ENCODE measurements at places on chromosomes 2 and 18. TPM values are rescaled to one million over a fixed set of nuclear protein-coding genes. Genes with fewer than 3 reads are reported as not detected.

DNA sequence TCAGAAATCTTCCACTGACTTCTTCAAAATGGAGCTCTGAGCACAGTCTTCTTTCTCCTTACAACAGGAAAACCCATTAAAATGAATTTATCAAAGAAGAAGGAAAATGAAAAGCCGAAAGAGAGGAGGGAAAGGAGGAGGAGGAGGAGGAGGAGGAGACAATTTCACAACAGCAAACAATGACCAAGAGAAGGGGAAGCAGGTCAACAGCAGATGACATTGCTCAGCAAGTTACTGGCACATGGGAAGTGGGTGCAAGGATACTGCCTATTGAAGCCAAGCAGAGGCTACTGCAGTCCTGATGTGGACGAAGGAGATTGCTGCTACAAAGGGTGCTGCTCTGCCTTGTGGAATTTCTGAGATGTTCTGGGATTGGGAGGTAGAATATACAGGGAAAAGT, 268.2 kb upstream of the FBXO11 start:
- H3K36me3 ChIP-seq, result no peaks in the 10 kb centered on the region
- H3K27ac ChIP-seq, result no peak overlapping the region
- H3K27me3 ChIP-seq, result no peaks in the 10 kb centered on the region
- no peaks in the 10 kb centered on the region for H3K4me1 ChIP-seq

DNA sequence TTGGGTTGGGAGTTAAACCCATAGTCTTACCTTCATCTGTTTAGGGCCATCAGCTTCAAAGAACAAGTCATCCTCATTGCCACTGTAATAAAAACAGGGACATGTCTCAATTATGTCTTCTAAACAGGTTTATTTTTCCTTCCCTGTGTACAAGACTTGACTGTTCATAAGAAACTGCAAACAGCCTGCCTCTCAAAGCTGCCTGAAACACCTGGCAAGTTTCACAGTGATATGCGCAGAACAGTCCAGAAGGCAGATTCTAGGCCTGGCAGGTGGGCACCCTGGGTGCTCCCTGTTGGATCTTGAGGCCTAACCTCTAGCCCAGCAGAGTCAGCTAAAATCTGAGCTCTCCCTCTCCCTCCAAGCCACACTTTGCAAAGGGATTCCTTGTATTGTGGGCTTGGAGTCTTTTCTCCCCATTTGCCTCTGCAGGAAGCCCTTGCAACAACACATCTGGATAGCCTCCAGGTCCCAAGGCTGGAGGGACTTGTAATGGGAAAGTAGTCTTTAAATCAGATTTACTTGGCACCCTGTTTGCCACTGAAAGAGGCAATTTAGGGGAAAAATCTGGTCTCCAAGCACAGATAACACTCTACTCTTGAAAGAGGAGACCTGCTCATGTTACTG, 930 bp downstream of the IL1B start:
- H3K4me3 ChIP-seq, result no peak overlapping the region
- no peaks in the 10 kb centered on the region for H3K36me3 ChIP-seq
- H3K27ac ChIP-seq, result no peak overlapping the region
- H3K27me3 ChIP-seq, result no peaks in the 10 kb centered on the region

GRCh38 chr2:221420245-221420644, 151.9 kb downstream of the EPHA4 start:
- H3K36me3 ChIP-seq, result peaks cover 16% of the 10 kb centered on the region
- DNase-seq, result no peak
- no peak overlapping the region for H3K27ac ChIP-seq
- H3K4me1 ChIP-seq, result peaks cover 10% of the 10 kb centered on the region
- no peaks in the 10 kb centered on the region for H3K27me3 ChIP-seq

- H3K4me1 ChIP-seq, result no peaks in the 10 kb centered on the region
- H3K4me3 ChIP-seq, result no peak overlapping the region
- no peaks in the 10 kb centered on the region for H3K27me3 ChIP-seq
- no peaks in the 10 kb centered on the region for H3K36me3 ChIP-seq
These were observed 54.6 kb upstream of the DSC1 start for GRCh38 chr18:31217038-31217849.

Gene PSMA8
- polyA plus RNA-seq, result 0.29 TPM

Gene CPLX4
- polyA plus RNA-seq, result not detected

Gene SIX2
- not detected for polyA plus RNA-seq

Gene ARHGAP28
- 0.23 TPM for polyA plus RNA-seq

GRCh38 chr2:209986415-209986814, 16.0 kb upstream of the RPE start:
- H3K4me3 ChIP-seq, result no peak overlapping the region
- no peaks in the 10 kb centered on the region for H3K36me3 ChIP-seq
- H3K4me1 ChIP-seq, result no peaks in the 10 kb centered on the region

Gene CCDC74B
- 1.6 TPM for polyA plus RNA-seq

Gene MYO7B
- 67.9 TPM for polyA plus RNA-seq

- H3K27ac ChIP-seq, result peak overlapping the region; percentile 90
- no peak for DNase-seq
- H3K27me3 ChIP-seq, result no peaks in the 10 kb centered on the region
- H3K36me3 ChIP-seq, result no peaks in the 10 kb centered on the region
- peak overlapping the region; percentile 86 for H3K4me3 ChIP-seq
These were observed 476 bp downstream of the STRN start for GRCh38 chr2:36965751-36966369.

- H3K27ac ChIP-seq, result peak overlapping the region; percentile 75
- peak; percentile 84 for DNase-seq
- no peaks in the 10 kb centered on the region for H3K4me1 ChIP-seq
- no peak overlapping the region for H3K4me3 ChIP-seq
These were observed 23.3 kb downstream of the SPTBN1 start for GRCh38 chr2:54479424-54479823.

Gene AGXT
- polyA plus RNA-seq, result 1.6 TPM

DNA sequence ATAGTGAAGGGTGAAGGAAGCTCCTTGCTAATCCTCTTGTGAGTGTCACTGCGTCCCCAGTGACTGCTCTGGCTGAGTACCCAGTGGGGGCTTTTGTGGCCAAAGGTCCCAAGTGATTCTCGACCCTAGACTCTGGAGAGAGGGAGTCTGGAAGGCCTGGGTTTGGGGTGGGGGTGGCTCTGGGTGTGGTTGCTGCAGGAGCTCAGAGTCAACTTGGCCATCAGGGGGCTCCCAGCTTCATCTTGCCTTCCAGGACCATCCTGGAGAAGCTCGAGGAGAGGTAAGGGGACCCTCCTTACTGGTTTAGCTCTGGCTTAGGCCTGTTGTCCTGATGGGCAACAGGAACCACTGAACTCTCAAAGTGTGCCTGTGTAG, 592 bp downstream of the PSD4 start:
- H3K27me3 ChIP-seq, result no peaks in the 10 kb centered on the region
- no peaks in the 10 kb centered on the region for H3K4me1 ChIP-seq
- DNase-seq, result no peak

- no peaks in the 10 kb centered on the region for H3K36me3 ChIP-seq
- H3K27me3 ChIP-seq, result no peaks in the 10 kb centered on the region
- no peaks in the 10 kb centered on the region for H3K4me1 ChIP-seq
- no peak for DNase-seq
- H3K4me3 ChIP-seq, result no peak overlapping the region
These were observed 97.8 kb downstream of the TMEM18 start for GRCh38 chr2:579351-579886.

- H3K27me3 ChIP-seq, result no peaks in the 10 kb centered on the region
- no peak overlapping the region for H3K27ac ChIP-seq
- H3K4me1 ChIP-seq, result peaks cover 9% of the 10 kb centered on the region
- no peaks in the 10 kb centered on the region for H3K36me3 ChIP-seq
- DNase-seq, result no peak
These were observed 58.1 kb upstream of the IL1RL1 start for GRCh38 chr2:102253140-102253752.

- H3K4me1 ChIP-seq, result peaks cover 14% of the 10 kb centered on the region
- no peaks in the 10 kb centered on the region for H3K27me3 ChIP-seq
- no peaks in the 10 kb centered on the region for H3K36me3 ChIP-seq
- H3K4me3 ChIP-seq, result no peak overlapping the region
- H3K27ac ChIP-seq, result no peak overlapping the region
These were observed 246.6 kb downstream of the SETBP1 start for GRCh38 chr18:44927127-44927849.

Gene TRIM43
- polyA plus RNA-seq, result not detected

Gene LYG2
- polyA plus RNA-seq, result not detected

- H3K4me3 ChIP-seq, result no peak overlapping the region
- DNase-seq, result no peak
- H3K27ac ChIP-seq, result peak overlapping the region; percentile 84
- no peaks in the 10 kb centered on the region for H3K36me3 ChIP-seq
These were observed 419.7 kb upstream of the TNP1 start for GRCh38 chr2:217279556-217279955.

- H3K27me3 ChIP-seq, result no peaks in the 10 kb centered on the region
- H3K27ac ChIP-seq, result no peak overlapping the region
- DNase-seq, result no peak
- no peak overlapping the region for H3K4me3 ChIP-seq
These were observed 7.4 kb downstream of the TRAF3IP1 start for GRCh38 chr2:238327751-238328150.

Gene EFR3B
- under 0.01 TPM for polyA plus RNA-seq

GRCh38 chr18:48330016-48330991, 78.9 kb downstream of the ZBTB7C start:
- no peak overlapping the region for H3K27ac ChIP-seq
- no peak overlapping the region for H3K4me3 ChIP-seq
- no peaks in the 10 kb centered on the region for H3K4me1 ChIP-seq
- H3K36me3 ChIP-seq, result no peaks in the 10 kb centered on the region
- H3K27me3 ChIP-seq, result no peaks in the 10 kb centered on the region
- DNase-seq, result no peak

Gene SDC1
- 104 TPM for polyA plus RNA-seq

GRCh38 chr2:173117678-173118077, 42.0 kb downstream of the MAP3K20 start:
- H3K36me3 ChIP-seq, result no peaks in the 10 kb centered on the region
- H3K4me3 ChIP-seq, result no peak overlapping the region
- H3K27ac ChIP-seq, result no peak overlapping the region
- peaks cover 25% of the 10 kb centered on the region for H3K4me1 ChIP-seq
- DNase-seq, result no peak
- H3K27me3 ChIP-seq, result no peaks in the 10 kb centered on the region

Gene ERICH2
- not detected for polyA plus RNA-seq

Measured in sigmoid colon (tissue), 7 donors.